Femur (tissue), 1 donor: ENCODE measurements at places on chromosomes 13 and 19.

DNA sequence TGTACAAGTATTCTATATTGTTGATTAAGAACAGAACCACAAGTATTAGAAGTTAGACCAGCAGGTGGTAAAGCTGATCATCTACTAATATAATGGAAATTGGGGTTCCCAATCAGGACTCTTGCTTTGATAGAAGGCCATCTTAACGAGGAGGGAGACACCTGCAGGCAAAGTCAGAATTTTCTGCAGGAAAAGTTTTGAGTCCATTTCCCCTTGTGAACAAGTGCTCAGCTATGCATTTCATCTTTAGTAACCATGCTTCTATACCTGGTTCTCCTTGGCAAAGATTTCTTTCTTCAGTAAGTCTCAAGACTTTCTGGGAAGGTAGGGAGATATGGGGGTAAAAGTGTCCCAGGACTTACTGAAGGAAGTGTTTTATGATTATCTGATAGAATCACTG is 36.1 kb upstream of the USPL1 start:
- DNase-seq = no peak

DNA sequence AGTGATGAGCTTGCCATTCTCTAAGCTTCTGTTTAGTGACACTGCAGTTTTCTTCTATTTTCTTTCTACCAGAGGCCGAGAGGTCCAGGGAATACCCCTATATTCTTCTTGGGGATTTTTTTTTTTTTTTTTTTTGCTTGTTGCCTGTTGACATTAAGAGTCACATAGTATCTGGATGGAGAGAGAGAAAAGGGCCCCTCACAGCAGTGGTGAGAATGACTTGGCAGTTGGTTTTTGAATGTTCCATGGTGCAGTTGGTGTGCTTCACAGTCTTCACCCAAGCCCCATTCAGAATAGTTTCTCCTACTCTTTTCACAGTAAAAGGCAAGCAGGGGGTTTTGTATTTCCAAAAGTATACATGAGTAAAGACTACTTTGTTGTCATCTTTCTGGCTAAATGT is 577.9 kb downstream of the LMO7 start:
- DNase-seq = no peak

DNA sequence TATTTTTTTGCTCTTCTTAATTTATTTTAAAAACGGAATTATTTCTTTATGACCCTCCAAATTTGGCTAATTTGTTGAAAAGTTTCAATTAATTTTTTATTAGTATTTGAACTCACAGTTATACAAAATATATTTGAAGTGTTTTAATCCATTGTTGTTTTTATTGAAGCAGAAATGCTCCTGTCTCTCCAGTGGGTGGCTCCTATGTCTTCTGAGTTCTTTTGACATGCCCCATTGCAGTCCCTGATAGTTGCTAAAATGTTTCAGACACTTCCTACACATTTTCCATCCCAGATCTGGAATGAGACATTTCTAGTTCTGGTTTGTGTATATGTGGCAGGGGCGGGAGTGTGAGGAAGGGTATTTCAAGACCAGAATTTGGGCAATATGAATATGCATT is 579.4 kb upstream of the PRR20A start:
- no peak for DNase-seq

- DNase-seq = no peak
Measured at GRCh38 chr13:28316836-28317235, 178.1 kb downstream of the FLT1 start.

DNA sequence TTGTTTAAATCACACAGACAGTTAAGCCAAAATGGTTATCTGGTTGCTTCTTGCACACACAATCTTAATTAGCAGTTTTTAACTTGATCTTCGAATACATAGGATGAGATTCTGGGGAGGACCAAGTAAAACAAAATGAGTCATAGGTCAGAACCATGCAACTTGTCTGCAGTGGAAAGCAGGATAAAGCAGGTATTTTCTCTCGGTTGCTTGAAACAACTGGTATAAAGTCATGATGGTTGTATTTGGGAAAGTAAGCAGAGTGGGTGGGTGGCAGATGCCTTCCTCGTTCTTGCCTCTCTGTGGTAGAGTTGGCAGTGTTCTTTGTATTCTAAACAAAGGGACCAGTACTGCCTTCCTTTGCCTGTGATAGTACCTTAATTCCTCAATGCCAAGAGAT is 167.0 kb downstream of the COG6 start:
- DNase-seq = no peak

DNA sequence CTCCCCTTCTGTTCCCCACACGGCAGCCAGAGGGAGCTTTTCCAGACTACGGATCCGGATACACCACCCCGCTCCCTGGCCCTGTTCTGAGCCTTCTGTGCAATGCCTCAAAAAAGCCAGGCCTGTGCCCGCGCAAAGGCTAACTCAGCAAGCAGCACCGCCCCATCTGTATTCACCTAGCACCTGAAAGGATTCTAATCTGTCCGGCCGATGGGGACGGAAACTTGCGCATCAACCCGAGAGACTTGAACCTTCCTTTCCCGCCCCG is 589 bp downstream of the ZBTB45 start:
- peak; percentile 76 for DNase-seq

DNA sequence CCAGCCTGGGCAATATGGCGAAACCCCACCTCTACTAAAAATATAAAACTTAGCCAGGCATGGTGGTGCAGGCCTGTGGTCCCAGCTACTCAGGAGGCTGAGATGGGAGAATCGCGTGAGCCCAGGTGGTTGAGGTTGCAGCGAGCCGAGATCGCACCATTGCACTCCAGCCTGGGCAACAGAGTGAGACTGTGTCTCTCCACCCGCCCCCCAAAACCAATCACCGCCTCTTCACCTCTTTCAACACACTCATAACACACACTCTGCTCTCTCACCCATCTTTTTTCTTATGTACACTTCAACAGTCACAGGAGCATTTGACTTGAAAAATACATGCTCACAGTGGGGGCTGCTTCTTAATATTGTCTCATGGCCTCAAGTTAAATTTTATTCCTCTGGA is 76.8 kb downstream of the ESD start:
- no peak for DNase-seq

DNA sequence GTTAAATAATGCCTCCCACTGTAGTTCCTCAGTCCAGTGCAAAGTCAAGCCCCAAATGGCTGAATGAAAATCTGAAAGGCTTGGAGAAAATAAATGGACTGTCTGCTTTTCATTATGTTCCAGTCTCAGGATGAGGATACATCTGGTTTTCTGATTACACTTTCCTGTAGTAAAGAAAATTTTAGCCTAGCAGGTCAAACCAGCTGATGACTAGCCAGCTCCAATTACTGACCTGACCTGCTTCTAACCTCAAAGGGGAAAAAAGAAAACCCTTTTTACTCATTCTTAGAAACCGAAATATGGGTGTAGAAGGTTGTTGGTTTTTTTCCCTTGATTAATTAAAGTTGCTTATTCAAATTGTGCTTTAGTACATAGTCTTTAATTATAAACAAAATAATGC is 418.4 kb downstream of the EFNB2 start:
- DNase-seq = no peak

- no peak for DNase-seq
Measured at GRCh38 chr13:40564342-40565001, 102.0 kb downstream of the FOXO1 start.

- DNase-seq = no peak
Measured at GRCh38 chr19:58450856-58451357, 515 bp upstream of the ZNF324B start.

GRCh38 chr13:112905990-112906641 is 62.9 kb upstream of the MCF2L start:
- DNase-seq = no peak

GRCh38 chr19:52613299-52613906 is 24.8 kb downstream of the ZNF83 start:
- no peak for DNase-seq

- no peak for DNase-seq
Measured at GRCh38 chr19:46453661-46454060, 17.7 kb downstream of the PNMA8A start.

- no peak for DNase-seq
Measured at GRCh38 chr13:31878955-31879354, 139.6 kb downstream of the RXFP2 start.
